Ascending aorta (tissue), 2 donors: ENCODE measurements at places on chromosomes 2 and 18.

DNA sequence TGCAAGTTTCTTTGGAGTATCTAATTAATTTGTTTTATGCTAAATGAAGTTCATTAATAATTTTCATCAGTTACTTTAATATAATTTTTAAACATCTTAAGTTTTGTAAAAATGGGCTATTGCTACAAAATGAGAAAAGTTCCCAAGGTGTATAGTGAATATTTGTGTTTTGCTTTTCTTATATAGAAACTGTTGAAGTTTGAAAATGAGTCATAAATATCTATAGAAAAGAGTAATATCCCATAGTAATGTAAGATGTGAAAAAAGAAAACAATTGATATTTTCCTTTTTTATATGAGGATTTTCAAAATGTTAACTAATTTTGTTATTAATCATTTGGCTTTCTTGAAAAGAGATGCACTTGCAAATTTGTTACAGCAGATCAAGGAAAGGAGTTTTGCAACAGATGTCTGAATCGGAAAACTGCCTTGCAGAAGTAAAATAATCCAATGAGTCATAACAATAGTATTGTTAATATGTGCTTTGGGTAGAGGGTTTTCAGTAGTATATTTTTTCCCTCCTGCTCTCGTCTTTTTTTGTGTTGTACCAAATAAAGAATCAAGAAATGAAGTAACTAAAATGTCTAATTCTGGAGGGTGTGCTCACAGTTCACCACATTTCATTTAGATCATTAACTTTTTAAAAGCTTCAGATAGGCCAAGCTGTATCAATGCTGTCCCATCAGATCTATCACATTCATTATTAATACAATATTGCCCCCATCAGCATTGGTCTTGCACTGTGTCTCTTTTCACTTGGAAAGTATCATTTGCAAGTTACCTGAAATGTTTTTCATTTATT, 15.5 kb downstream of the DUSP19 start:
- DNase-seq = no peak

DNA sequence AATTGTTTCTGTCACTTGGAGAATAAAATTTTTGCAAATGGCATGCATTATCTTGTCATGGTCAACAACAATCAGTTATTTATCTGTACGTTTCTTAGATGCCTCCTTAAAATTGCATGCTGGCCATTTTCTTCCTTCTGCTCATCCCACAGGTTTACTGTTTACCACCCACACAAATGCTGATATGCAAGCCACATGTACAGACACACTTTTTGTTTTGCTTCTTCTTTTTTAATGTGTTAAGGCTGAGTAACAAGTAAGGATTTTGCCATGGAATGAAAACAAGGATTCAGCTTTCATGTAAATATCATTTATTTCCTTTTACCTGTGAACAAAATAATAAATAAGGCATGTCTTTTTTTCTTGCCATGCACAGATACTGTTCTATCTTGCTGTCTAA, 1077.1 kb upstream of the ZEB2 start:
- no peak for DNase-seq

- no peak for DNase-seq
These were observed 58.4 kb downstream of the KCTD18 start for GRCh38 chr2:200451511-200451910.

DNA sequence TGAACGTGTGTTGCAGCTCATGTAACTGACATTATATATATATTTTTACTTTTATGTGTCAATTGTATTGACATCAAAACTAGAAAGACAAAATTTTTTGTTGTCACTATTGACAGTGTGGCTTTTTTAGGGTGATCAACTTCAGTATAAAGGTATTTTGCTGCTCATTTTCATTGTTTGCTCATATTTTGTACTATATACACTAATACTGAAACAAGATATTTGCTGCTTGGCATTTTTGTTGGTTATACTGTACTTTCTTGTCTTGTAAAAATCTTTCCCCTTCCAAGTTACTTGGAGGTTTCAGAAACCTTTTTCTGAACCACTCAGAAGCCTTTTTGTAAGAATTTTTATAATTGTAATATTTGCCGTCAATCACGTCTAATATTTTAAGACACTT, 16.5 kb downstream of the AFTPH start:
- no peak for DNase-seq
